A549 treated with Mapracorat at 1 μM for 4 hours (cell line): ENCODE measurements at places on chromosomes 11 and 22. TPM values are rescaled to one million over a fixed set of nuclear protein-coding genes. Genes with fewer than 3 reads are reported as not detected.

The FGF4 gene
- total RNA-seq: not detected in 5 replicates

The AQP11 gene
- 0.94 to 1.7 TPM (median 1.6 TPM) in 5 replicates for total RNA-seq

The MYO18B gene
- total RNA-seq: 0.02 to 0.09 TPM (median 0.03 TPM) in 5 replicates

The CD151 gene
- total RNA-seq: 806 to 852 TPM (median 825 TPM) in 5 replicates

The USH1C gene
- 0.99 to 1.7 TPM (median 1.3 TPM) in 5 replicates for total RNA-seq

The TYR gene
- not detected in 5 replicates for total RNA-seq

The ARHGAP20 gene
- 0.02 to 0.06 TPM in 2 of 5 replicates, not detected in the others for total RNA-seq

The PAX6 gene
- total RNA-seq: 0.55 to 1.6 TPM (median 0.69 TPM) in 5 replicates

The CLDN5 gene
- not detected in 5 replicates for total RNA-seq

The RAB36 gene
- 7.0 to 8.4 TPM (median 7.8 TPM) in 5 replicates for total RNA-seq

The HSD17B12 gene
- 55.6 to 78.6 TPM (median 70.5 TPM) in 5 replicates for total RNA-seq

The CDC42EP1 gene
- total RNA-seq: 24.8 to 35.0 TPM (median 31.0 TPM) in 5 replicates

The IPO7 gene
- total RNA-seq: 81.2 to 101 TPM (median 94.2 TPM) in 5 replicates

The TTC36 gene
- not detected in 5 replicates for total RNA-seq

The OR52H1 gene
- not detected in 5 replicates for total RNA-seq

The CPT1B gene
- 9.6 to 15.8 TPM (median 12.3 TPM) in 5 replicates for total RNA-seq

The RPS25 gene
- total RNA-seq: 785 to 1,034 TPM (median 805 TPM) in 5 replicates

The SNRPD3 gene
- total RNA-seq: 133 to 266 TPM (median 142 TPM) in 5 replicates

The CSTPP1 gene
- total RNA-seq: 26.7 to 34.4 TPM (median 29.3 TPM) in 5 replicates

The POU2AF3 gene
- 0.96 to 1.7 TPM (median 1.2 TPM) in 5 replicates for total RNA-seq

The GNG3 gene
- not detected in 5 replicates for total RNA-seq

The OR5B2 gene
- total RNA-seq: not detected in 5 replicates

The LAYN gene
- total RNA-seq: 3.8 to 4.5 TPM (median 4.3 TPM) in 5 replicates

The BRSK2 gene
- total RNA-seq: 4.5 to 7.8 TPM (median 6.3 TPM) in 5 replicates

The OR6A2 gene
- not detected in 5 replicates for total RNA-seq

The H19 gene
- total RNA-seq: 8.2 to 16.8 TPM (median 14.6 TPM) in 5 replicates

The EI24 gene
- 99.7 to 109 TPM (median 105 TPM) in 5 replicates for total RNA-seq

The RASL10A gene
- total RNA-seq: 0.34 to 0.87 TPM (median 0.54 TPM) in 4 of 5 replicates, not detected in the other

The XKR3 gene
- total RNA-seq: not detected in 5 replicates
